ENCODE measurements at places on chromosomes 5 and 9. TPM values are rescaled to one million over a fixed set of nuclear protein-coding genes. Genes with fewer than 3 reads are reported as not detected.

WNT8A gene
- total RNA-seq: not detected

LRRC14B gene
- not detected for total RNA-seq

ENHO gene
- total RNA-seq: not detected

SLC28A3 gene
- 0.20 TPM for total RNA-seq

All from activated CD4-positive, alpha-beta memory T cell treated with anti-CD3 and anti-CD28 coated beads, Interleukin-2, amount 10 ng/mL, durations not matched to agents 7 days and 5 days (primary cell).